ENCODE measurements at places on chromosomes 13 and 19.

- no peak for DNase-seq
Observed at GRCh38 chr13:83753912-83754624, 128.2 kb downstream of the SLITRK1 start.

- no peak for DNase-seq
Observed at GRCh38 chr13:110863685-110864084, 51.2 kb downstream of the ANKRD10 start.

GRCh38 chr13:114225610-114226009, 9.1 kb upstream of the CDC16 start:
- DNase-seq = no peak

GRCh38 chr13:112776971-112777370, 87.1 kb downstream of the ATP11A start:
- no peak for DNase-seq

- no peak for DNase-seq
Observed at GRCh38 chr13:48775285-48775684, 121.6 kb downstream of the CYSLTR2 start.

DNA sequence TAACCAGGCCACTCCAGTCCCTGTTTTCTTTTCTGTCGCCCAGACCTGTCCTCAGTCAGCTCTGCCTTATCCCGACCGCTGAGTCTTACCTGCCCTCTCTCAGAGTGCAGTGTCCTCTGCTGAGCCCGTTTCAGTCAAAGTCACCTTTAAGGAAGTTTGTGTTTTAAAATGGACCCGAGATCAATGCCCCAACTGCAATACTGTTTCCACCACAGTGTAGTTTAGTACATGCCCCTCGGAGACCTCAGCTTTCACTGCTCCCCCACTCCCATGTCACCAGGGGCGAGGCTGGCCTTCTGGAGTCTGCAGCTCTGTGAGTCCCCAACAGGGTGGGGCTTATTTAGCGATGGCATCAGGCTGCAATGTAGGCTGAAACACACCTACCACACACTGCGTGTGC, 248.4 kb upstream of the TSHZ3 start:
- no peak for DNase-seq

GRCh38 chr13:99124794-99125316, 75.8 kb upstream of the UBAC2 start:
- no peak for DNase-seq

GRCh38 chr13:31722673-31723072, 16.7 kb upstream of the RXFP2 start:
- no peak for DNase-seq

- no peak for DNase-seq
Observed at GRCh38 chr13:91368101-91368500, 20.6 kb downstream of the MIR17HG start.

GRCh38 chr19:34309368-34310138, 55.2 kb downstream of the GARRE1 start:
- DNase-seq = no peak

DNA sequence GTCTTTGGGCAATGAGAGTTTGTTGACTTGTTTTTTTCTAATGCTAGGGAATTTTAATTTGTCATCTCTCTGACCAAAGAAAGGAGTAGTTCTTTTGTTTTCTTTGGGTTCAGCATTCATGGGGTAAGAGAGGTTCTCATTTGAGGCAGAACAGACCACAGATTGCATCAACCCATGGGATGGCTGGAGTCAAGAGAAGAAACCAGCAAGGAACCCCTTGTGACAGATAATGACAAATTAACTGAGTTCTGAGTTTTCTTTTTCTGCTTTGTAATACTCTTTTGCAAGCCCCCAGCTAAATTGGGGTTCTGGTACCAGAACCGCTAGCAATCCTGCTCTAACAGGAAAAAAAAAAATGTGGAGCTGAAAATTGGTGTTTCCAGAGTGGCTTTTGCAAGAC, 864.1 kb downstream of the DIAPH3 start:
- no peak for DNase-seq

Measured in cerebellar nuclear complex (tissue), 1 donor.